ENCODE measurements at places on chromosomes 5 and 9.

DNA sequence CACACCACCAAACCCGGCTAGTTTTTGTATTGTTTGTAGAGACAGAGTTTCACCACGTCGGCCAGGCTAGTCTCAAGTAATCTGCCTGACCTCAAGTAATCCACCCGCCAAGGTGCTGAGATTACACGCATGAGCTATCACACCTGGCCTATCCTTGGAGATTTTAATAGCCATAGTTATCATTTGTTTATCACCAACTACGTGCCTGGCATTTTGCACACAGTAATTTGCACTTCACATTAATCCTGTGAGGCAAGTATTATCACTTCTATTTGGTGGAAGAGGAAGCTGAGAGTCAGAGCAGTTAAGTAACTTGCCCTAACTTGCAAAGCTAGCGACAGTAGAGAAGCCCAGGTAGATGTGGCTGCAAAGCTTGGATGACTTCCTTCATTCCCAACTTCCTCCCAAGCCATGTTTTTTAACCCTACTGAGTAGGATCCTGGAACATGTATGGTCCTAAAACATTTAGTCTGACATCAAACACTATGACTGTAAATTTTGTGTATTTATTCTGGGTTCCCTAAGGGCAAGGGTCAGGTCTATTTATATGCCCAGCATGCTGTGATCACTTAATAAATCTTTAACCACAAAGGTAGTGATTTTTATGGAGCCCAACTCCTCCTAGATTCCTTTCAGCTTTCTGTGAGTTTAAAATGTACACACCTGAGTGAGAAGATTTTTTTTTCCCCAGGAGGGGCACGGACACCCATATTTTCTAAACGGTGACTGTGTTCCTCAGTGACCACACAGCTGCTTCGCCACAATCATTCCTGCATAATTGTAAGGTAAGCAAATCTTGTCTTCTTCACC is 100.2 kb upstream of the RAI14 start:
- DNase-seq: no peak

- no peak for DNase-seq
These were observed 352.7 kb downstream of the SPOCK1 start for GRCh38 chr5:137146402-137146890.

GRCh38 chr5:135707302-135707701 is 127.2 kb upstream of the SLC25A48 start:
- no peak for DNase-seq

DNA sequence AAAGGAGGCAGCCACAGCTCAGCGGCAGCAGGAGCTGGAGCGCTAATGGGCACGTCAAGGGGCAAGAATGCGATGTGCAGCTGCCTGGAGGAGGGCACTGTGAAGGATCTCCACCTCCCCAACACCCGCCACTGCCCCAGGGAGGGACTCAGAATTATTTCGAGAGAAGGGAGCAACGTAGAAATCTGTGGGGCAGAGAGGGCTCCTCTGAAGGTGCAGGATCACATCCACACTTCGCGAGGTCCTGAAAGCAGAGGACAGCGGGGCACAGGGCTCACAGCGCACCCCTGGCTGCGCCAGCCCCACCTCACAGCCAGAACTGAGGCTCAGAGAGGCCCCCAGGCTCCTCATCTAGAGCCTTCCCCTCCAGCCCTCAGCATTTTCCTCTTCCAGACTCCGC is 7.9 kb downstream of the COL23A1 start:
- DNase-seq: no peak

- no peak for DNase-seq
These were observed 777.5 kb upstream of the TYRP1 start for GRCh38 chr9:11915699-11916098.

- DNase-seq: no peak
These were observed 107.7 kb downstream of the MTRR start for GRCh38 chr5:7976411-7977190.

DNA sequence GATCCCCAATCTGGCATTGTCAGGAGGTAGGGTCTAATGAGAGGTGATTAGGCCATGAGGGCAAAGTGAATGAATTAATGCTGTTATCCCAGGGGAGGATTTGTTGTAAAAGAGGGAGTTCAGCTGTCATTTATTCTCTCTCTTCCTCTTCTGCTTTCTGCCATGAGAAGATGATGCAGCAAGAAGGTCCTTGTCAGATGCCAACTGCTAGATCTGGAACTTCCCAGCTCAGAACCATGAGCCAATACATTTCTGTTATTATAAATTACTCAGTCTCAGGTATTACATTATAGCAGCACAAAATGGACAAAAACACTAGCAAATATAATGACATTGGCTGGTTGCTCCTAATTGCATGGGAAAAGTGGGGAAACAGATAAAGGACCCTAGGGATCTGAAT is 15.6 kb upstream of the BICD2 start:
- DNase-seq: no peak

- DNase-seq: no peak
These were observed 229.8 kb downstream of the SEMA5A start for GRCh38 chr5:9316041-9316440.
